ENCODE measurements at places on chromosomes 1 and 21. TPM values are rescaled to one million over a fixed set of nuclear protein-coding genes. Genes with fewer than 3 reads are reported as not detected.

GRCh38 chr1:201949491-201949890, 3.1 kb upstream of the LMOD1 start:
- DNase-seq, result no peak

DNA sequence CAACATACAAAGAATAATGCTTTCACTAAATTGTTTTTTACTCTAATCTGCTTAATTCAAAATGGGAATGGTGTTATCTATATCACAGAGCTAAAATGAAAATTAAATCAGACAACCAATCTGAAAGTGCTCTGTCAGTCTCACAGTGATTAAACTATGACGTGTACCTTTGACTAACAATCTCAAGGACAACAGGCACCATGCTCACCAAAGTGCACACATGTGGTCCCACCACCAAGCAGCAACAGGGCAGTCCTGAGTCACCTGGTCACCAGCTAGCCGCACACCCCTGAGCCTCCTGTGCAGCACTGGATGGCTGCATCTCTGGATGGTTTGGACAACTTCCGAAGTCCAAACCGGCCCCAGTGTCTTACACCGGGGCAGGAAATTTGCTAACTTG, 54.5 kb upstream of the NADK start:
- DNase-seq, result no peak

GRCh38 chr1:203353486-203353885, 2.6 kb upstream of the FMOD start:
- no peak for DNase-seq

DNA sequence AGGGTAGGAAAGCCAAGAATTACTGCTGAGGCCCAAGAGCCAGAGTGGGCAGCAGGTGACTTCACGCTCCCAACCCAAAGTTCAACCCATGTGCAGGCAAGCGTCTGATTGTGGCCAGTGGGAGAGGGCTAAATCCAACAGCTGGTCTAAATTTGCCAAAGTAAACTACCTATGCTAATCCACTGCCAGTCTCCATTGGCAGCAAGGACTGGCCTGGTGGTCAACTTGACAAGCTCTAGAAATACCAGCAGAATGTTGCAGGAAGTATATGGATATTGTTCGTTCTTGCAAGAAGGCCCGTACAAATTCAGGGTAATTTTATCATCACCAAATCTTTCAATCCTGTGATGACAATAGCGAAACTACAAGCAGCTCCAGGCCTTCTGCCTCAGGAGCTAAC, 1.5 kb downstream of the TMEM63A start:
- no peak for DNase-seq

- no peak for DNase-seq
These were observed 40.7 kb downstream of the NME7 start for GRCh38 chr1:169326956-169327268.

- DNase-seq, result no peak
These were observed 12.0 kb downstream of the EGLN1 start for GRCh38 chr1:231410036-231410612.

DNA sequence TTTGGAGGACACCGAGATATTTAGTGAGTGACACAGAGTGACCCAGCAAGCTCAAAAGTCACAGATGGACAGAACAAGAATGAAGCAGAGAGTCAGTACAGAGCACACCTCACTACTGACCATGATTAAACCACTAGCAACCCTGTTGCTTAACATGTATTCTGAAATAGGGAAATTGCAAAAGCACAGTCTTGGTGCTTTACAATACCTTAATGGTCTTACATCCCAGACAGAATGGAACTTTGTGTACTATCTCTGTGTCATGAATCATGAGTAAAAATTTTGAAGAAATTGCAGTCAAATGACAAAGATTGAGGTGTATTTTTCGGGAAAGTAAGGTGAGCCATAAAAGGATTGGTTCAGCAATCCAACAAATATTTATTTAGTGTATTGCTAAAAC, 2.7 kb upstream of the SAMSN1 start:
- no peak for DNase-seq

- DNase-seq, result no peak
These were observed 18.6 kb upstream of the C1orf105 start for GRCh38 chr1:172401892-172402291.

Gene PIGM
- total RNA-seq, result 2.2 TPM

Gene TSPAN2
- 0.95 TPM for total RNA-seq

Gene LDLRAD1
- total RNA-seq, result not detected

Data from CD4-positive, alpha-beta T cell (primary cell).